ENCODE measurements at places on chromosomes 12 and 14.

GRCh38 chr12:68878846-68879245 is 54.1 kb downstream of the CPM start:
- DNase-seq = no peak

DNA sequence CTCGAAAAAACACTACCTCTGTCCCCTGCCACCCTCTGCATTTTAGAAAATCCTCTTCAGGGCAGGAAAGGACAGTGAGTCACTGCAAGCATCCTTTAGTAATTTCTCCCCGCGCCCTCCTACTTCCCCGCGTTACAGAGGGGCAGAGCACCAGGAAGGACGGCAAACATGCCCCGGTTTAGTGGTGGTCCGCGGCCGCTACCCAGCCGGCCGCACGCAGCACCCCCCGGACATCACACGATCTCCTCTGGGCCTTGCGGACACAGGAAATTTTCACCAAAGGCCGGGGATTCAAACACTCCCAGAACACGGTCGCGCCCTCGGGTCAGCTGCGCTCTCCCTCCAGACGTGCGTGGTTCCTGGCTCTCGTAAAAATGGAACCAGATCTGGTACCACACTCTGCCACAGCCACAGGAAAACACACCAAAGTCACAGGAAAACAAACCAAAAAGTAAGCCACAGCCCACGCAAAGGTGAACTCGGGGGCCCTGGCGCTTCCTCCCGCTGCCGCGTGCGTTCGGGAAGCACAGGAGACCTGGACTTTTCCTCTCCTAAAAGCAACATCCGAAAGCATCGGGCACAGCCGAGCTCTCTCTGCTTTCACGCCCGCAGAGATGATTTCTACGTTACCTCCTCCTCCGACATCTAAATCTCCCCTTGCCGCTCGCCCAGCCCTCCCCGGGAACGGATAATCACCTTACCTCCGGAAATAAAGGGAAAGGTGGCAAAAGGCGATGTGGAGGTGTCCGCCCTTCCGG is 839 bp downstream of the SLC38A1 start:
- peak; percentile 14 for DNase-seq

- no peak for DNase-seq
Observed at GRCh38 chr12:105724641-105725040, 394.1 kb downstream of the C12orf75 start.

GRCh38 chr12:71682466-71682865 is 3.4 kb upstream of the TMEM19 start:
- DNase-seq = no peak

DNA sequence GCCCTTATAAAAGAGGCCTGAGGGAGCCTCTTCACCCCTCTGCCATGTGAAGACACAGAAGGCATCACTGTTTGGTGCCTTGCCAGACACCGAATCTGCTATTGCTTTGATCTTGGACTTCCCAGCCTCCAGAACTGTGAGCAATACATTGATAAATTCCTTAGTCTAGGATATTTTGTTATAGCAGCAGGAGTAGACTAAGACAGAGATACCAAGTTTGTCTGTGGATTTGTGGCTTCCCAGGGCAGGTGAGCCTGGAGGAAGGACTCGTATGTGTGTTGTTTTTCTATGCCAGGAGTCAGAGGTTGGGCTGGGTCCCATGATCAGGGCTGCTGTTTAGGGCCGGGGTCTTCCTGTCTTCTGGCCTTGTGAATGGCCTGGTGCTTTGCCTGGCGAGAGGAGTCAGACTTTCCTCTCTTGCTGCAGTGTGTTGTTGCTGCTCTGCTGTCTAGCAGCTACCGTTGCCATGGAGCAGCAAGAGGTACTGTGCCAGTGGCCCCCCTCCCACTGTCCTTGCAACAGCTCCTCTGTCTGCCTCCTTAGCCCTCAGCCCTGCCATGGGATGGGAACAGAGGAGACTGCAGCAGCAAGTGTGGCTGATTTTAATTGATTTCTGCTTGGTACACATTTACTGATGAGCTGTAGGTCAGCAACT is 111.2 kb downstream of the CHST11 start:
- DNase-seq = peak; percentile 52

- no peak for DNase-seq
Observed at GRCh38 chr12:59780605-59781135, 184.8 kb downstream of the SLC16A7 start.

GRCh38 chr12:95582230-95583058 is 31.2 kb upstream of the USP44 start:
- no peak for DNase-seq

DNA sequence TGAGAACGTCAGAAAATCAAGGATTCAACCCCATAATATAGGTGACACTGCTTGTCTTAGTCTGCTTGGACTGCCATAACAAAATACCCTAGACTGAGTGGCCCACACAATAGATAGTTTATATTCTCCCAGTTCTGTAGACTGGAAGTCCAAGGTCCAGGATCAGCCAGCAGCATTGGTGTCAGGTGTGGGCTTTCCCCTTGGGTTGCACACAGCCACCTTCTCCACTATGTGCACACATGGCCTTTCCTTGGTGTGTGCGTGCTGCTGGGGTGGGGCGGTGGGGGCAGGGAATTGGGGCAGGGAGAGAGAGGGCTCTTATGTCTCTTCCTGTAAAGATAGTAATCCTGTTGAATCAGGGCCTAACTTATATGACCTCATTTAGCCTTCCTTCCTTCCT is 106.4 kb downstream of the SLC25A47 start:
- no peak for DNase-seq

- DNase-seq = peak; percentile 49
Observed at GRCh38 chr12:121036810-121037326, 2.2 kb downstream of the OASL start.

DNA sequence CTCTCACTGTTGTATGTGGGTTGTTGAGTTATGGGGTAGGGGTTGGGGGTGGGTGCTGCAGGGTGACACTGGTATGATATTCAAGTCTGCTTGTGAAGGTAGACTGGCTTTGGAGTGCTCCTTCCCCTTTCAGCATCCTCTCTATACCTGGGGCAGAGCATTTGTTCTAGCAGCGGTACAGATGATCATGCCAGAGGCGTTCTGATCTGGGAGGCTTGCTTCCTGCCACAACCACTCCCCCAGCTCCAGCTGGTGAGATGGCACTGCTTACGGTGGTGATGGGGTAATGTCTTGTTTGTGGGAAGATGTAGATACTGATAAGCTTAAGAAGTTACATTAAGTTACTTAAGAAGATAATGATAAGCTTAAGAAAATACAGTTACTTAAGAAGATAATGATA is 131.8 kb downstream of the ERC1 start:
- no peak for DNase-seq

GRCh38 chr12:131290255-131290959 is 336.7 kb downstream of the ADGRD1 start:
- no peak for DNase-seq

DNA sequence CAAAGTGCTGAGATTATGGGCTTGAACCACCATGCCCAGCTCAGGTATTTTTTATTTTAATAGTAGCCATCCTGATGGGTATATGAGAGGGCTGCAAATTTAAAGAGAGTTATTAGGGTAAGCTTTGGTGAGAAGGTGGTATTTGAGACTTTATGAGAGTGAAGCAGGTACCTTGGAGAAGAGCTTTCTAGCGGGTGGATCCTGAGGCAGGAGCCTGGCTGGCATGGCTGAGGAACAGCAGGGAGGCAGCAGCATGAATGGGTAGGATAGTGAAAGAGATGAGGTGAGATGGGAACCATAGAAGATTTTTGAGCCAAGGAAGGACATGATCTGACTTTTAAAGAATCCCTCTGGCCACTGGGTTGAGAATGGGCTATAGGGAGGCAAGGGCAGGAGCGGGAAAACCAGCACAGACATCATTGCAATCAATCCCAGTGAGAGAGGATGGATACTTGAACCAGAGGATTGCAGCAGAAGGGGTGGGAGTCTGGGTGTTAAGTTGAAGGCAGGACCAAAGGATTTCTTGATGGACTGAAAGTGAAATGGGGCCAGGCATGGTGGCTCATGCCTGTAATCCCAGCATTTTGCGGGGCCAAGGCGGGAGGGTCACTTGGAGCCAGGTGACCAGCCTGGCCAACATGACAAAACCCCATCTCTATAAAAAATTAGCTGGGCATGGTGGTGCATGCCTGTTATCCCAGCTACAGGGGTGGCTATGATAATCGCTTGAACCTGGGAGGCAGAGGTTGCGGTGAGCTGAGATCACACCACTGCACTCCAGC is 5.7 kb downstream of the SVOP start:
- DNase-seq = no peak

DNA sequence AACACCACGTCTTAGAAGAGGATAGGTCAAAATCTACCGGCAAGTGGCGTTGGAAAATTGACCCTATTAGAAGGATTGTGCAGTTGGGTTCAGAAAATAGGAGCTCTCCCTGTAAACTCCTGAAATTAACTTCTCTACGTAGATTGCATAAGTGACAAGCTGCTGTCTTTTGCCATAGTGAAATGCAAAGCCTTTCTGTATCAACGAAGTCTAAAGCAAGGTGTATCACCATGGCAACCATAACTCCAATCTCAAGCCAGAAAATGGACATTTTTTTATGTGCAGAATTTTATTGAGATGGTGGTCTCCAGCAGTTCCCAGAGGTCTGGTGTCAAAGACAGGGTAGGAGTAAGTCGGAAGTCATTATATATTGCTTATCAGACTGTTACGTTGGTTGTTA is 367.7 kb upstream of the NOVA1 start:
- no peak for DNase-seq

DNA sequence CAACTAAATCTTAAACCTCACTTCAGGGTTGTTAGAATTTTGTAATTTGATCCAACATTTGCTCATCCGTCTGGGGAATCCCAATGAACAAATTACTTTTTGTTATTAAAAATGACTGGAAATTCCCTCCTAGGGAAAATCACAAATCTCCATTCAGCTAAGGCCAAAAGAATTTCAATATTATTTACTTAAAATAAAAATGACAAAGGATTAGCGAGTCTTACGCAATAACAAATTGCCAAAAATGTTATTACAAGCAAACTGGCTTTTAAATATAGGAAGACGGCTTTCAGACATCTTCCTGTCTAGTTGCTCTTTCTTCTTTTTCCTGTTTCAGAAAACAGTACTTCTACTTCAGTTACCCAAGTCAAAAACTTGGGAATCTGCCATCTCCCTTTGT is 92.4 kb upstream of the TSPAN8 start:
- DNase-seq = no peak

- no peak for DNase-seq
Observed at GRCh38 chr14:32468955-32469354, 139.9 kb downstream of the AKAP6 start.

- no peak for DNase-seq
Observed at GRCh38 chr12:23831739-23832138, 117.7 kb downstream of the SOX5 start.

DNA sequence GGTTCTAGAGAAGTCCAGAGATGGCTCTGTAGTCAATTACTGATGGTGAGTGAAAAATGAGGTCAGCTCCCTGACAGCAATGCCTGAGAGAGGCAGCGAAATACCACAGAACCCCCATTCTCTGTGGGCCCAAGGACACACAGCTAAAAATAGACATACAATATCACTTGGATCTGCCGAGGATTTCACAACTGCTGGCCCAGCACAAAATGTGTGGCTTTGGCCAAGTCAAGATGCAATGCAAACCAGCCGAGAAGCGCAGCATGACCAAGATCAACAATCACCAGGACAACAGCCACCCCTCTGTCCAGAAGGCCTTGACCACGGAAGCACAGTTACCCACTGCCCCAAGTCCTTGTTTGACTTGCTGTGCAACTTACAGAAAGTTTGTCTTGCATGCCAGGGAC is 52.2 kb downstream of the CKAP4 start:
- no peak for DNase-seq

DNA sequence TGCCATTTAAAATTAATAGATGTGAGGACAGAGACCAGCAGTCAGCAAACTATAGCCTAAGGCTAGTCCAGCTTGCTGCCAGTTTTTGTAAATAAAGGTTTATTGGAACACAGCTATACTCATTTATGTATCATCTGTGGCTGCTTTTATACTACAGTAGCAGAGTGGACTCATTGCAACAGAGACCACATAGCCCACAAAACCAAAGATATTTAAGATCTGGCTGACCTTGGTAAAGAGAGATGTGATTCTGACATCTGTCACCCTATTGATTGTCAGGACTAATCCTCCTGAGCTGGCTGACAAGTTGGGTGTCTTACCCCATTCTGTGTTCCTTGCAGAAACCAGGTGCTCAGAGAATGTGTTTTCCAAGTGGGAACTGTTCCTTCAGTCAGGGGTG is 99.9 kb downstream of the BEGAIN start:
- no peak for DNase-seq

GRCh38 chr14:88877192-88877591 is 52.7 kb downstream of the TTC8 start:
- no peak for DNase-seq

GRCh38 chr14:61653507-61653906 is 41.8 kb upstream of the HIF1A start:
- DNase-seq = no peak
